ENCODE measurements at places on chromosomes 1 and 21.
A peak's percentile ranks its signal among the peaks of the same experiment; 100 is the strongest.

DNA sequence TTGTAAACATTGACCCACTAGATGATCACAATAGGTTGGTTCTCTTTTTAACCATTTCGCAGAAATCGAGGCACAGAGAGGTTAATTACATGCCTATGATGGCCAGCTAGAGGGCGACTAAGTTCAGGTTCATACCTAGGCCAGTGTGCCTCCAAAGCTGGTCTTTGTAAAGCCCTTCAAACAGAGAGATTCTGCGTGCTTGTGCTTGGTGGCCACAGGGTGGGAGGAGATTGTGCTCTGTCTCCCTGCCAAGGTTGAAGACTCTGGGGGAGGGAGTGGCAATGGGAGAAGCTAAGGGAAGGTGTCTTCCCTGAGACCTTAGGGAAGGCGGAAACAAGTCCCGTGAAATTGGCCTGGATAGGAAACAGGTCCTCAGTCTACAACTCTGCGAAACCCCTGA, 59.1 kb upstream of the RBM15 start:
- no peak for DNase-seq

DNA sequence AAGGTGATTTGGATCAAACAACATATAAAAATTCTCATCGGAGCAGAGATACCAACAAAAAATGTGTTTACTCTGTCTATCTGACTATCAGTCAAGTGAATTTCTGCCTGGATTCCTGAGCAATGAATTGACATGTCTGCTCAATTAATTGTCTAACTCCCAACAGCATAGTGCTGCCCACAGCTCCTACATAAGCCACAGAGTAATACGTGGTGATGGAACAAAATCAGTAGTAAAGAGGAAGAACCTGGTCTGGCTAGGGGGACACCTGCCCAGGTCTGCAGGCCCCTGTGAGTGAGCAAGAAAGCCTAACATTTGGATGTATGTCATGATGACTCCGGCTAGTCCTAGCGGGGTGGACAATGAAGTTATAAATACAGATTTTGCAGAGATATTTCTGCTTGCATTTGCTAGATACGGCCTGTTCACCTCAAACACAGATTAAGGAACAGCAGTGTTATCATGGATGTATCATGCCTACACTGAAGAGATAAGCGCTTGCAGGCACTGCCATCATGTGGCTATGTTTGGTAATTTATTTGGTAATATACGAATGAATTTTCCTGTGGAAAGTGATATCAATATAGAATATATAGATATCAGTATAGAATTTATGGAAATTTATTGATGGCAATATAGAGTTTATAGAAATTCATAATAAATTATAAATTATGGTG, 69.6 kb upstream of the LRRC8B start:
- DNase-seq = peak; percentile 47

GRCh38 chr1:7407980-7408770, 362.9 kb upstream of the VAMP3 start:
- DNase-seq = no peak

GRCh38 chr1:94755675-94756074, 64.5 kb upstream of the SLC44A3 start:
- no peak for DNase-seq

DNA sequence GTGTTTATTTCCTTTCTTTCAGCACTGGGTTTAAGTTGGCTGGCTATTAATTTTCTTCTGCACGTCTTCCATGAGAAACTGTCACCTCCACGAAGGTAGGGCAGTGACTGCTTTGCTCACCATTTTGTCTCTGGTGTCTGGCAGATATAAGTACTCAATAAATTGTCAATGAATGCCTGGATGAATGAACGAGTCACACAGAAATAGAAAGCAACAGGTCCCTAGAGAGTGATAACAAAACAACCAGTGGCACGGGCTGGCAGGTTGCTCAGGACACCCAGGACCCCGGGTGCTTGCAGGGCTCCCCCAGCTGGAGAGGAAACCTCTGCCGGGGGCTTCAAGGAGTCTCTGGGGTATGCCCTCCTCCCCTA, 3.2 kb upstream of the MYOC start:
- no peak for DNase-seq

- DNase-seq = no peak
These were observed 119.2 kb downstream of the TM2D1 start for GRCh38 chr1:61605607-61606321.

DNA sequence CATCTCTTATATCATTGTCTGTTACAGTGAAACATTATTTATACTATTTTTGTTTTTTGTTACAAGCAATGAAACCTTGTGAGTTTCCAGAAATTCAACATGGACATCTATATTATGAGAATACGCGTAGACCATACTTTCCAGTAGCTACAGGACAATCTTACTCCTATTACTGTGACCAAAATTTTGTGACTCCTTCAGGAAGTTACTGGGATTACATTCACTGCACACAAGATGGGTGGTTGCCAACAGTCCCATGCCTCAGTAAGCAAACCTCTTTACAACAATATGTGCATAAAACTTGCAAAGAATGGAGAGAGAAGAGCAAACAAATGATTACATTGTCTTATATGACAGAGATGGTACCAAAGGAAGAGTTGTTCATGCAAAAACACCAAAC, 22.4 kb downstream of the CFHR4 start:
- no peak for DNase-seq

GRCh38 chr1:227422581-227422980, 104.3 kb upstream of the CDC42BPA start:
- no peak for DNase-seq

- no peak for DNase-seq
These were observed 14.4 kb downstream of the URB2 start for GRCh38 chr1:229640455-229640854.

GRCh38 chr1:177927021-177927596, 42.7 kb downstream of the SEC16B start:
- no peak for DNase-seq

- DNase-seq = no peak
These were observed 223.1 kb downstream of the NPHP4 start for GRCh38 chr1:5769146-5769545.

DNA sequence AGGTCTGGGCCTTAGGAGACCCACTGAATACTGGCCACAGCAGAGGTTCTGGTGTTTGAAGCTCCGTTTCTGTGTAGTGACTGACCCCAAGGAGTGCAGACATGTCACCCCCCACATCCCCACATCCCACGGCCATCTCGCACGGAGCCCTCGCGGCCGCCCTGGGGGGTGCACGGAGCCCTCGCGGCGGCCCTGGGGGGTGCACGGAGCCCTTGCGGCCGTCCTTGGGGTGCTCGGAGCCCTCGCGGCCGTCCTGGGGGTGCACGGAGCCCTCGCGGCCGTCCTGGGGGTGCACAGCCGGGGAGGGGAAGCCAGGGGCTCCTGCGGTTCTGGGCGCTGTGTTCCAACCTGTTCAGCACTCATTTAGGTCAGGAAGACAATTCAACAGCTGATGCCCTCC, 68.4 kb downstream of the SCCPDH start:
- DNase-seq = no peak

- no peak for DNase-seq
These were observed 406.9 kb upstream of the B3GALT2 start for GRCh38 chr1:193593147-193593885.

GRCh38 chr1:166910396-166910994, 34.4 kb upstream of the TADA1 start:
- peak; percentile 73 for DNase-seq

- no peak for DNase-seq
These were observed 28.3 kb downstream of the LRRC71 start for GRCh38 chr1:156948708-156949107.

DNA sequence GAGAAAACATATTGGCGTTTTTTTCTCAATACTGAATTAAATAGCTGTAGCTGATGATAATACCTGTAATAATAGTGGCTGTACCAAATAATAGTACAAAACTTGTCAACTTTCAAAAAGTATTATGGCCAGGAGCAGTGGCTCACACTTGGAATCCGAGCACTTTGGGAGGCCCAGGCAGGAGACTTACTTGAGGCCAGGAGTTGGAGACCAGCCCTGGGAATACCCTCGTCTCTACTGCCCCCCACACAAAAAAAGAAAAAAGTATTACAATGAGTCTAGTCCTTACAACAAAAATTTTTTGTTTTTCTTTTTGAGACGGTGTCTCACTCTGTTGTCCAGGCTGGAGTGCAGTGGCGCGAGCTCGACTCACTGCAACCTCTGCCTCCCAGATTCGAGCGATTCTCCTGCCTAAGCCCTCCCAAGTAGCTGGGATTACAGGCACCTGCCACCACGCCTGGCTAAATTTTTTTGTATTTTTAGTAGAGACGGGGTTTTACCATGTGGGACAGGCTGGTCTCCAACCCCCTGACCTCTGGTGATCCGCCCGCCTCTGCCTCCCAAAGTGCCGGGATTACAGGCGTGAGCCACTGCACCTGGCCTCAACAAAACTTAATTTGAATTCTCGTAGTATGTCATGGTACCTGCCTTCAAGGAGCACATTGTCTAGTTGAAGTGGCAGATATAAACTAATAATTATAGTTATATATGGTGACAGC, 1.4 kb downstream of the RBBP4 start:
- DNase-seq = no peak

All from stimulated activated CD4-positive, alpha-beta T cell treated with anti-CD3 and anti-CD28 coated beads, Interleukin-15, amount 100 ng/mL, for 48 hours (primary cell).